Naive B cell (primary cell): ENCODE measurements at places on chromosomes 7 and 10.

GRCh38 chr10:111865550-111865949 lies 318.0 kb downstream of the GPAM start:
- no peak for DNase-seq

DNA sequence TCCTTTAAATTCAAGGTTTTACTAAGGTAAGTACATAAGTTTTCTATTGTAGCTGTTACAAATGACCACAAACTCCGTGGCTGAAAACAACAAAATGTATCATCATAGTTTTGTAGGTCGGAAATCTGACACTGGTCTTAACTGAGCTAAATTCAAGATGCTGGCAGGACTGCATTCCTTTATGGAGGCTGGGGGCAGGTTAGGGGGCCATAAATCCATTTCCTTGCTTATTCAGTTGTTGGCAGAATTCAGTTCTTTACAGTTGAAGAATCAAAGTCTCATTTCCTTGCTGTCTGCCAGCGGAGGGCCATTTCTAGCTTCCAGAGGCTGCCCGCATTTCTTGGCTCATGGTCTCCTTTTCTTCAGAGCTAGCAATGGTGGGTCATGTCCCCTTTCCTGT lies 11.2 kb upstream of the PRR15 start:
- DNase-seq: no peak

GRCh38 chr10:108791794-108792474 lies 1131.4 kb downstream of the XPNPEP1 start:
- DNase-seq: no peak

GRCh38 chr7:42414028-42414427 lies 177.0 kb upstream of the GLI3 start:
- no peak for DNase-seq
